ENCODE measurements at places on chromosomes 7 and 10.

GRCh38 chr10:107166403-107166802, 1.9 kb upstream of the SORCS1 start:
- no peak for DNase-seq

DNA sequence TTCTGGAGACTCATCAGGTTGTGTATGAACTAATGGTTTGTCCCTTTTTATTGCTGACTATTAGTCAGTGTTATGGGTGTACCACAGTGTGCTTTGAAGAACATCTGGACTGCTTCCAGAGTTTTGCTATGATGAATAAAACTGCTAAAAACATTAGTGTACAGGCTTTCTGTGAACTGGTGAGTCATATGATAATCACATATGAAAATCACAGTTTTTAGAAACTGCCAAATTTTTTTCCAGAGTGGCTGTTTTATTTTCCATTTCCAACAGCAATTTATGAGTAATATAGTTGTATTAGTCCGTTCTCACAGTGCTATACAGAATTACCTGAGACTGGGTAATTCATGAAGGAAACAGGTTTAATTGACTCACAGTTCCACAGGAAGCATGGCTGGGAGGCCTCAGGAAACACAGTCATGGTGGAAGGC, 281.2 kb upstream of the VSTM2A start:
- DNase-seq: no peak

DNA sequence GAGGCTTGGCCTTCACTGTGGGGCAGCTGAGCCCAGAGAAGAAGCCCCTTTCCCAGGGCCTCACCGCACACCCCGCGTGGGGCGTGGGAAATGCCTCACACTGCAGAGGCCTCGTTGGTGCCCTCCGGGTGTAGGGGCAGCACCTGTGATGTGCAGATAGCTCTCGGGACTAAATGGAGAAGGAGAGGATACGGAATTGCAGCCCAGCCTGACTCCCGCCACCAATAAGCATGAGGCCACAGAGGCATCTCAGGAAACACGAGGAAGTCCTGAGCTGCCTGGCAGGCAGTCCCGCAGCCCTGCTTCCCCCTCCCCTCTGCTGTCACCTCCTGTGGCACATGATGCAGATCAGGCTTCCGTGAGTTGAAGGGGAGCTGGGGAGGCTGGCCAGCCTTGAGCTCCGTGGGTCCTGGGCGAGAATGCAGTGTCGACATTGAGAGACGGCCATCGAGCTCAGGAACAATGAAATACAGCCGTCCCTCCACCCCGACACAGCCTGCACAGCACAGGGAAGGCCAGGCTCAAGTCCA, 59.6 kb upstream of the PPP2R2D start:
- no peak for DNase-seq

DNA sequence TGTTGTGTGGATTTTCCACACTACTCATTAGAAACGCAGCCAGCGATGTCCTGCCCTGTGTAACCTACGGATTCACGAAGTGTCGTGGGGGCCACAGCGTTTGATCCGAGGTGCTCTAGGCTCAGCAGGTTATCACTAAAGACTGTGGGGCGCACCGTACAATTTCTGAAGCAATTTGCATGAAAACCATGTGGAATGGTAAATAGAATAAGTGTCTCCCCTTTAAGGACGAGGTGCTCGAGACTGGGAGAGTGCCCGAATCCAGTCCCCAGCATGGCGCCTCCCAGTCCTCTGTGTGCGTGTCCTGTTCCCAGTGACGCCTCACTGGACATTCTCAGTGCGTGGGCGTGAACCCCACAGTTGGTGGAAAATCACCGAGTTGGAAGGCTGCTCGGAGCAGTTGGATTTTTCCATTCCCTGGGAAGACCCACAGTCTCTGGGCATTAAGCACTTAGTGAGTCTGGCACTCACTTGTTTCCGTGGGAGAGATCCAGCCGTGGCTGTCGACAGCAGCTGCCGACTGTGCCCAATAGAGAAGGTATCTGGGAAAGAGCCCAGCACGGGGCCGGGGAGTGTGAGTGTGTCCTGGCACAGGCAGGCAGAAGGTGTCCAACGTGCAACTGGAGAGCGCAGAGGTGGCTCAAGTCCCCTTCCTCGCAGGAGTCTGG, 37.0 kb downstream of the PFKP start:
- DNase-seq: no peak

DNA sequence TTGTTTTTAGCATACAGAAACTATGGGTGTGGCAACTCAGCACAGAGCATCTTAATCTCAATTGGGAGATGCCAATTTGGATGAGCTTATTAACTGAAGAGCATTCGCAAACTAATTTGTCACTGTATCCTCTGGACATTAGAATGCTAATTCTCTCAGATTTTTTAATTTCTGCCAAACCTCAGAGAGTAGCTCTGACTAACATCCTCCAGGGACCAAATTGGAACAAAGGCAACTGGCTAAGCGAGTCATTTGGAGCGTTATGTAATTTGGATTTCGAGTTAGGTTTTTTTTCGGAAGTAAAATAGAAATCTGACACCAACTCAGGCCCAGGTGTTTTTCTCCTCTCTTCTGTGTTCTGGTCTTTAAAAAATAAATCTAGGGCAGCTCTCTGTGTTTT, 201.9 kb downstream of the BMPER start:
- DNase-seq: no peak

DNA sequence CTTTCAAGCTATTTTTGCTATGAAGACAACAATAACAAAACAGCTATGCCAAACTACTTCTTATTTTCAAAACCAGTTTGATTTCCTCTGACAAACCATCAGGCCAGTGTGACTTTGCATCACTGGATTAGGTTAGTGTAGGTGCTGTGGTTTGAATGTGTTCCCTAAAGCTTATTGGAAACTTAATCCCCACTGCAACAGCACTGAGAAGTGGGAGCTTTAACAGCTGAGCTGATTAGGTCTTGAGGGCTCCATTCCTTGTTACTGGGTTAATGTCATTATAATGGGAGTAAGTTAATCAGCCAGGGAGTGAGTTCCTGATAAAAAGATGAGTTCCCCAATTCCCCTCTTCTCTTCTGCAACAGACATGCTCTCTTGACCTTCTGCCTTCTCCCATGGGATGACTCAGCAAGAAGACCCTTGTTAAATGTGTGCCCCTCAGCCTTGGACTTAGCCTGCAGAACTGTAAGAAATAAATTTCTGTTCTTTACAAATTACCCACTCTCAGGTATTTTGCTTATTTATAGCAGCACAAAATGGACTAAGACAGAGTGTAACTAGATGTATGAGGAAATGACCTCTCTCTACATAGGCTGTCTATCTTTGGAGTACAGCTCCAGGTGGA, 186.8 kb downstream of the CTTNBP2 start:
- no peak for DNase-seq

- no peak for DNase-seq
Measured at GRCh38 chr7:99359465-99360154, 14.9 kb upstream of the ARPC1B start.

DNA sequence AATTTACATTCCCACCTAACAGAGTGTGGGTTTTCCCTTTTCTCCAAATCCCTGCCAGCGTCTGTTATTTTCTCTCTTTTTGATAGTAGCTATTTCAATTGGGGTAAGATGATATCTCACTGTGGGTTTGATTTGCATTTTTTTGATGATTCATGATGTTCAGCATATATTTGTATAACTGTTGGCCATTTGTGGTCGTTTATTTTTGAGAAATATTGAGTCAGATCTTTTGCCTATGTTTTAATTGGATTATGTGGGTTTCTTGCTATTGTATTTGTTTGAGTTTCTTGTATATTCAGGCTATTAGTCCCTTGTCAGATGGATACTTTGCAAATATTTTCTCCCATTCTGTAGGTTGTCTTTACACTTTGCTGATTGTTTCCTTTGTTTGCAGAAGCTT, 193.8 kb downstream of the ABCA13 start:
- no peak for DNase-seq

GRCh38 chr7:53812135-53812534, 730.0 kb upstream of the VSTM2A start:
- no peak for DNase-seq

GRCh38 chr10:51783941-51784340, 84.5 kb upstream of the CSTF2T start:
- DNase-seq: no peak

Data from stimulated activated CD4-positive, alpha-beta T cell treated with anti-CD3 and anti-CD28 coated beads, Interleukin-15, amount 100 ng/mL, for 48 hours (primary cell).